ENCODE measurements at places on chromosomes 11 and 22. TPM values are rescaled to one million over a fixed set of nuclear protein-coding genes. Genes with fewer than 3 reads are reported as not detected.

Gene ART1
- not detected for total RNA-seq

Gene DDIAS
- total RNA-seq = 20.1 TPM

Gene KCNK4
- total RNA-seq = not detected

GRCh38 chr11:35403765-35404387, 15.5 kb downstream of the SLC1A2 start:
- no peak for DNase-seq

- DNase-seq = no peak
These were observed 46.2 kb downstream of the IGF2 start for GRCh38 chr11:2092956-2093412.

GRCh38 chr22:43127166-43127908, 15.9 kb downstream of the MCAT start:
- DNase-seq = no peak

DNA sequence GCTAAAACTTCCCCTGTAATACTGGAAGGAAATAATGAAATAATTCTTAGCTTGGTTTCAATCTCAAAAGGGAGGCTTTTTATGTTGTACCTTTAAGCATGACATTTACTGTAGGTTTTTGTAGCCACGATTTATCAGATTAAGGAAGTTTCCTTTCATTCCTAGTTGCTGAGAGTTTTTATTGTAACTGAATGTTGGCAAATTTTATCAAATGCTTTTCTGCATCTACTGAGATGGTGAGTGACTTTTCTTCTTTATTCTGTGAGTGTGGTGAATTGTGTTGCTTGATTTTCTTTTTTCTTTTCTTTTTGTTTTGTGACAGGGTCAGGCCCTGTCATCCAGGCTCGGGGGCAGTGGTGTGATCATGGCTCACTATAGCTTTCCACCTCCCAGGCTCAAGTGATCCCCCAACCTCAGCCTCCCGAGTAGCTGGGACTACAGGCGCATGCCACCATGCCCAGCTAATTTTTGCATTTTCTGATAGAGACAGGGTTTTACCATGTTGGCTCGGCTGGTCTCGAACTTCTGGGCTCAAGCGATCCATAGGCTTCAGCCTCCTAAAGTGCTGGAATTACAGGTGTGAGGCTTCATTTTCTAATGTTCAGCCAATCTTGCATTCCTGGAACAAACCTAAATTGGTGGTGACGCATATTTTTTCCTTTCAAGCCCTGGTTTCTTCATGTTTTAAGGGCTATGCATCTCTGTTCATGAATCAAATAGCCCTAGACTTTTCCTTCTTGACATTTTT, 26.2 kb downstream of the SUSD2 start:
- no peak for DNase-seq

- peak; percentile 41 for DNase-seq
These were observed 311.6 kb downstream of the AASDHPPT start for GRCh38 chr11:106389101-106389500.

GRCh38 chr22:39229688-39230260, 15.0 kb downstream of the PDGFB start:
- no peak for DNase-seq

- no peak for DNase-seq
These were observed 843 bp downstream of the OR51T1 start for GRCh38 chr11:4882543-4882942.
